CD4-positive, alpha-beta T cell (primary cell): ENCODE measurements at places on chromosomes 2 and 18.

- no peak for DNase-seq
Measured at GRCh38 chr2:58562276-58562675, 321.2 kb upstream of the FANCL start.

DNA sequence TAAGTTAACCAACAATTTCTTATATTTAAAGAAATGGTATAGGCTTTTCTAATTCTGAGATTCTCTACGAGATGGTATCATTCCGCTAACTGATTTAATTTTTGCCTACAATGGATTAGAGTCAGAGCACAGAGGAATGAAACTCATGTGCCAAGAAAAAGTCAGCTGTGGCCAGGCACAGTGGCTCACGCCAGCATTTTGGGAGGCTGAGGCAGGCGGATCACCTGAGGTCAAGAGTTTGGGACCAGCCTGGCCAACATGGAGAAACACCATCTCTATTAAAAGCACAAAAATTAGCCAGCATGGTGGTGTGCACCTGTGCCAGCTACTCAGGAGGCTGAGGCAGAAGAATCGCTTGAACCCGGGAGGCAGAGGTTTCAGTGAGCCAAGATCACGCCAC, 17.0 kb upstream of the TTN start:
- no peak for DNase-seq

DNA sequence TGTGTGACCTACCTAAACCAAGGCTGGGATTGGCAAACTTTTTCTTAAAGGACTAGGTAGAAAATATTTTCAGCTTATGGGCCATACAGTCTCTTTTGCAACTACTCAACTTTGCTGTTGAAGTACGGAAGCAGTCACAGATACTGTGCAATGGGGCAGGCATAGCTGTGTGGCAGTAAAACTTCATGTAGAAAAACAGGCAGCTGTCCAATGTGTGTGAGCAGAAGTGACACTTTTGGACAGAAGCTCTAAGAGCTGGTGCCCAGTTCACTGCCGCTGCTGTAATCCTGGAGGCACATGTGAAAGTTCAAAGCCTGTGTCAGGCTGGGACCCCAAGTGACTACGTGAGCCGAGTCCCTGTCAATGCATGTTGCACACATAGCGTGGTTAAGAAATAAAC, 46.7 kb downstream of the MAPK4 start:
- DNase-seq: no peak

GRCh38 chr2:134289225-134289624, 35.4 kb downstream of the MGAT5 start:
- no peak for DNase-seq

GRCh38 chr2:144137705-144138428, 382.1 kb downstream of the ZEB2 start:
- DNase-seq: no peak

DNA sequence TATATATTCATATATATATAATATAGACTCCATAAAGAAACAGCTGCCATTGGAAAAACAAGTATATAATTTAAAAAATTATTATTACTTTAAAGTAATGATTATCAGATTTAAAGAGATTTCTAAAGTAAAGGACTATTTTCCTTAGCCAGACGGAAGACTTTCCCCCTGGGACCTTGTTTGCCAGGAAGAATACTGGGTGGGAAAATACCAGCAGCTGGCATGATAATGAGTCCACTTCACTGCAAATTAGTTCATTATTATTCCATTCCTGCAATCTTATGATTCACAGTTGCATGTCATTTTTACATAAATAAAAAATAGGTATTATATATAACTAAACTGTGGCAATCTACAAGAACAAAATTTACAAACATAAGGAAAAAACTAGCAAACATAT, 339.8 kb upstream of the CDH7 start:
- DNase-seq: no peak

- no peak for DNase-seq
Measured at GRCh38 chr2:237982039-237982725, 15.4 kb downstream of the UBE2F start.

GRCh38 chr2:234989183-234989701, 37.4 kb downstream of the SH3BP4 start:
- DNase-seq: no peak

DNA sequence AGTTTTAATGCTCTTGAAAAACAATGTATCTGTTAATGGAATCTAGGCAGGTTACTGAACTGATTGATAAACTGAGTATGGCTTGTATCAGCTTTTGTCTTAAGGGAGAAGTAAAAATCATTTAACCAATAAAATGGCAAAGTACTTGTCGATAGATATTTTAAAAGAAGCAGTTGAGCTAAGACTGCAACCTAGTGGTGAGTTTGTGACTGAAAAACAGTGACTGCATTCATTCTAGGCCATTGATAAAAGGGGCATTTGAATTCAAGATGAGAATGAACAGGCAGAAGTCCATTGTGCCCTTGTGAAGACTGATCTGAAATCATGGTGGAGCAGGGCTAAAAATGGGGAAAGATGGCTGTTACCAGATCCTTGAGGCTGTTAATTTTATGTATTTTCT, 59.4 kb upstream of the MSTN start:
- DNase-seq: no peak
